Left renal cortex interstitium (tissue), 4 donors: ENCODE measurements at places on chromosomes 2 and 18.

DNA sequence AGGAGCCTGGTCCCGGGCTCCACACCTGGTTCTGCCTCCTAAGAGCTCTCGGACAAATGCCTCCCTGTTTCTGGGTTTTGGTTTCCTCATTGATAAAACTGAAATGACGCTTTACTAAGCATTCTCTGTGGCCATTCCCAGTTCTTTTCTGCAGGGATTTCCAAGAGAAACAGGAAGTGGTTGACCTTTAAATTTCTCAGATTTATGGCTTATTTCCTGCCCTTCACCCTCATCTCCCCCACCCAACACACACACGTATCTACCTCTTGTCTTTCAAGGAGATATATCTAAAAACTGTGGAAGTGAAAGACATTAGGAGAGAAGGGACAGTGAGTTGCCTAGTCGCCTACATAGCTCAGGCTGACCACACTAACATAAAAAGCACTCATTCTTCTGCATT is 53.0 kb downstream of the PIEZO2 start:
- DNase-seq = no peak

DNA sequence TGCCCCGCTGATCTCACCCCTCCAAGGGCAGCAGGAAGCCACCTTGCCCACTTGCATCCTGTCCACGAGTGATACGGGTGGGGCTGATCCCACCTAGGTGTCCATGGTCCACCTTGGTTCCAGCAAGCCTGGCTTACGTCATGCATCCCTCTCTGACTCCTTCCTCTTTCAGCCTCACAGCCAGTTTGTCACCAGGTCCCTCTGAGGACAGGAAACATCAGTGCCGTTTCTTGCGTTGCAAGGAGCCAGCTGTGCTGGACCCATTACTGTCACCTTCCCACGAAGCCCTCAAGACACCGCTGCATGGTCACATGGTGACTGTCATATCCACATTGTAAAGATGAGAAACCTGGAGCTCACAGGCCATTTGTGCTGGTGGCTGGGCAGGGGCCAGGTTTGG is 34.8 kb upstream of the TWIST2 start:
- no peak for DNase-seq

DNA sequence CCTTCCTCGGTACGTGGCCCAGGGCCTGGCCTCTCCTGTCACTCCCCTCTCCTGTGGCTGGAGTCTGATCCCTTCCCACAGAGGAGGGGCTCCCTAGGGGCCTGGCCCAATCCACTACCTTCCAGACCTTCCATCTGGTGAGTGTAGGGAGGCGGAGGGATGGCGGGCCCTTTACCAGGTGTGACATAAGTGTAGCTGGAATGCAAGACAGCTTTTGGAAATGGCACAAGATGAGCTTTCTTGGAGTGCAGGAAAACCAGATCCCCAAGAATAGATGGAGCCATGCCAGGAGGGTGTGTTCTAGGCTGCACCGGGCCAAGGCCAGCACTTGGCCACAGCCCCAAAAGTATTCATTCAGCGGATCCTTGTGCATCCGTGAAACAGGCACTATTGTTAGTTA is 30.1 kb downstream of the IGFBP5 start:
- no peak for DNase-seq

DNA sequence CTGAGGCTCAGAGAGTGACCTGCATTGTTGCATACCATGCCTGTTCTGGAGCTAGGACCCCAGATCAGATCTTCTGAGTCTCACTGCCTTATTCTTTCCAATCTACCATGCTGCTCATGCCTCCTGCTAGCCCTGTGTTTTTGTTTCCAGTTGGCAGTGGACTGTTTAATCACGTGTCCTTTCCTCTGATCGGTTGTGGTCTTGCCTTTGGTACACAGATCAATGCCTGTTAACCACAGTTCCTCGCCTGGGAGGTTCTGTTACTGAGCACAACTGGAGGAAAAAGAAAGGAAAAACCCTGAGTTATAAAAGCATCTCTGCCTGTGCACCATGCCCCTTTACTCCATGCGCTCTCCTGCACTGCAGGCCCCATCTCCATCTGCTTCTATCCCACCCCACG is 329.1 kb downstream of the SETBP1 start:
- no peak for DNase-seq

DNA sequence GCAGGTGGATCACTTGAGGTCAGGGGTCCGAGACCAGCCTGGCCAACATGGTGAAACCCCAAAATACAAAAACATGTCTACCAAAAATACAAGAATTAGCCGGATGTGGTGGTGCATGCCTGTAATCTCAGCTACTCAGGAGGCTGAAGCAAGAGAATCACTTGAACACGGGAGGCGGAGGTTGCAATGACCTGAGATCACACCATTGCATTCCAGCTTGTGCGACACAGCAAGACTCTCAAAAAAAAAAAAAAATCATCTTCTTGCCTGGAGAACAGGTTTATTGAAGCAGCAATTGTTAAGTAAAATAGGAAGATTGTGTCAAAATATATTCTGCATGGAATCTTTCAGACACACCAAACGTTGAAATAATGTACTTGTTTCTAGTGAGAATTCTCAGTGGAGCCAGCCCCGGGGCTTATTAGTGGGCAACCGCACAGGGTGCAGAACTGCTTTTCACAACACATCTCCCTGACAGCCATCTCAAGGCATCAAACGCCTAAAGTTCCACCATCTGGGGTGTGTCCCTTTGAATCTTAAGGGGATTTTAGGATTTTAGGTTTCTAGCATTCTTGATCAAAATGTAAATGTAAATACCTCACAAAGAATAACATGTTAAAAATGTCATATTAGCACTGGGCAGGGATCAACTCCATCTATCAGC is 28.6 kb upstream of the PPP4R1 start:
- DNase-seq = no peak

- peak; percentile 51 for DNase-seq
These were observed 626 bp upstream of the SLC1A4 start for GRCh38 chr2:64988420-64989125.

DNA sequence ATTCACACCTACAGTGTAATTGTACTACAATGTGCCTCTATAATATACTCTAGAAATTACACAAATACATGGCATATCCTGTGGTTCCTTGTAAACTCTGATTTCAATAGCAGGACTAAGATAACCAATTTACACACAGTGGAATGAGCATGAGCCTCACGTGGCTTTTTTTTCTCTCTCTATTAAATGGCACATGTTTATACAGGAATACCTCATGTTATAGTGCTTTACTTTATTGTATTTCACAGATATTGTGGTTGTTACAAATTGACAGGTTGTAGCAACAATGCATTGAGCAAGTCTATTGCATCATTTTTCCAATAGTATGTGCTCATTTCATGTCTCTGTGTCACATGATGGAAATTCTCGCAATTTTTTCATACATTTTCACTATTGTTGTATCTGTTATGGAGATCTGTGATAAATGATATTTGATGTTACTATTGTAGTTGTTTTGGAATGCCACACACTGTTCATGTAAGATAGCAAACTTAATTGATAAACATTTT is 260.0 kb downstream of the FSIP2 start:
- DNase-seq = no peak

DNA sequence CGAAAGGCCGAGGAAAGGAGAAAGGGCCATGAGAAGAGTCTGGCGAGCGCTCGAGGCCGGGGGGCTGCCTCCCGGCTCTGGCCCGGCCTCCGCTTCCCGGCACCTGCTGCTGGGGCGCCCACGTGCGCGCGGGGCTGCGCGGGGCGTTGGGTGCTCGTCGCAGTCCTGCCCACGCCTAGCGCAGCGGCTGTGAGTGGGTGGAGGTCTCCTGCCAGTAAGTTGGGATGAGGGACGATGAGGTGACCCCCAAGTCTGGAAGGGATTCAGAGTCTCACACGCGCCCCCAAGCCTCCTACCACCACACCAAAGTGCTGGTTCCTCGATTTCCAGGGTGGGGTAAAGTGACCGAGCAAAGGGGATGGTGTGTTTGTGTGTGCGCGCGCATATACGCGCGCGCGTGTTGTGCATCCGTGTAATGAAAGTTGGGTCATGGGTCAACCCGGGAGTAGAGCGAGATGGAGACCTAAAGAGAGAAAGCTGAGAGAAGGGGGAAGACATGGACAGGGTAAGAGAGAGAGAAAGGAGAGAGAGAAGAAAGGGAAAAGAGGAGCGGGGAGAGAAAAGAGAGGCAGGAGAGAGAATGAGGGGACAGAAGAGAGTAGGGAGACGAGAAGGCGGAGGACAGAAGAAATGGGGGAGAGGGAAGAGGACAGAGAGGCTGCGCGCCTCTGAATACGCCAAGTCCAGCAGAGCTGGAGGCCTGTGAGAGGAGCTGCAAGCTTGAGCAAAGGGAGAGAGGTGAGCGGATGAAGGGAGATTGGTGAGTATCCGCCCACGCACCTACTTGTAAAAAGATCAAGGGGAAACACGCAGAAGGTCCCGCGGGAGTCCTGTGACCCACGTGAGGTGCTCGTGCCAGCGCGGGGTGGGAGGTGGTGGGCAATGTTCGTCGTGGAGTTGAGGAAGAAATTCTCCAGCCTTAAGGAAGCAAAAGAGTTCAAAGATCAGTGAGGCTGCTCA is 1.7 kb upstream of the NETO1 start:
- no peak for DNase-seq

DNA sequence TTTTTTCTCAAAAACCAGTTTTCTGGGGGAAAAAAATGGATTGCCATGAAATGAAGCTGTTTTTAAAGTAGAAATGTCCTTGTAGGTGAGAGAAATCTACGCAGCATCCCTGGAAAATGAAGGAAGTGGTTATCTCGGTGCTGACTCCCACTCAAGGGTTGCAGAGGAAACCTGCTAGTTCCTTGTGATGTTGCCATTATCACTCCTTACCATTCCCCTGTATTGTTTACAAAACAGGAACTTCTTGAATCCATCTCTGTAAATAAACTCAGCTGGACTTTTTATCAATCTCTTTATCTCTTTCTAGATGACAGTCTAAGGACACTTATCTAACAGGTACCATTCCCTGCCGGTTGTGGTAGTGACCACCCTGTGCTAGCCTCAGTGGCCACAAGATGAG is 61.2 kb downstream of the FEZ2 start:
- DNase-seq = no peak

- no peak for DNase-seq
These were observed 2112.6 kb upstream of the PIK3C3 start for GRCh38 chr18:39842366-39842914.
